Activated naive CD4-positive, alpha-beta T cell treated with Interleukin-2 at 50 U/mL for 16 hours (primary cell): ENCODE measurements at places on chromosomes 16 and 17.

GRCh38 chr16:83937922-83938885, 14.8 kb upstream of the OSGIN1 start:
- DNase-seq: no peak

- no peak for DNase-seq
Measured at GRCh38 chr16:79892278-79892677, 291.7 kb upstream of the MAF start.

GRCh38 chr17:45273551-45273957, 11.7 kb upstream of the SPATA32 start:
- DNase-seq: no peak

DNA sequence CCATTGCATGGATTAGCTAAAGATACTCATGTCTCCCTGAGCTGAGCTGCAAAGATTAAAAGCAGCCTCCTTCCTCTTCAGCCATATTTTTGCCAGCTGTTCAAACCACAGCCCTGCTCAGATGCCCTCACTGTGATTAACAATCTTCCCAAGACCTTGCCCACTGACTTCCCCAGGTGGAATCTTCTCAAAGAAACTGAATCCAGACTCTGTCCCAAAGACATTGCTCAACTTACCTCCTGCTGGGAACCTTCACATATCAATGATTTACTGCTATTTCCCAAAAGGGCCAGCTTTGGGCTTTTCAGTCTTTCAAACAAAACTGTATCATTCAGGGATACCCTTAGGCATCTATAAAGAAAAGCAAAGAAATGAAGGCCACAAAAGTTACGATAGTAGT, 9.2 kb downstream of the C17orf67 start:
- DNase-seq: no peak

GRCh38 chr17:1709971-1710806, at the start of gene TLCD2:
TSS of gene TLCD2 (minus strand) at chr17:1710377. CDS start at chr17:1710242, 135 bp downstream.
- no peak for DNase-seq

- peak; percentile 53 for DNase-seq
Measured at GRCh38 chr16:56262148-56262547, 70.9 kb downstream of the GNAO1 start.

GRCh38 chr17:35189291-35189690, 4.9 kb downstream of the SLC35G3 start:
- no peak for DNase-seq

DNA sequence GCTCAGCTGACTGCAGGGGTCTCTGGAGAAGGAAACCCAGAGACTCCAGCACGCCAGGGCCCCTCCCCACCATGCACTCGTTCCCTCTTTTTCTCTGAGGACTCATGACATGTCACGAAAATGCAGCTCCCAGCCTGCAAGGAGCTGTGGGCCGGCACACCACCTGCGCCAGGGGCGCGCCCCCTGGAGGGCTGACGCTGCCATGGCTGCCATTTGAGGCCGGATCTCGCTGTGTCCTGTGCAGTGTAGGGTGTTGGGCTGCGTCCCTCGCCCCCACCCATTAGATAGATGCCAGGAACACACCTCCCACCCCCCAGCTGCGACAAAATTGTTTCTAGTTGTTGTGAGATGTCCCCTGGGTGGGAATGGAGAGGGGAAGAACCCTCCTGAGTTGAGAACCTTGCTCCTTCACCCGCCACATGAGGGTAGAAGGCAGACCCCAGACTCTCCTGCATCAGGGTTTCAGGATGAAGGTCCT, 8.2 kb downstream of the SYNGR2 start:
- peak; percentile 82 for DNase-seq

- DNase-seq: no peak
Measured at GRCh38 chr16:35795361-35796029, 2336.1 kb downstream of the TP53TG3F start.

- no peak for DNase-seq
Measured at GRCh38 chr17:30557916-30558685, 80.9 kb downstream of the GOSR1 start.

DNA sequence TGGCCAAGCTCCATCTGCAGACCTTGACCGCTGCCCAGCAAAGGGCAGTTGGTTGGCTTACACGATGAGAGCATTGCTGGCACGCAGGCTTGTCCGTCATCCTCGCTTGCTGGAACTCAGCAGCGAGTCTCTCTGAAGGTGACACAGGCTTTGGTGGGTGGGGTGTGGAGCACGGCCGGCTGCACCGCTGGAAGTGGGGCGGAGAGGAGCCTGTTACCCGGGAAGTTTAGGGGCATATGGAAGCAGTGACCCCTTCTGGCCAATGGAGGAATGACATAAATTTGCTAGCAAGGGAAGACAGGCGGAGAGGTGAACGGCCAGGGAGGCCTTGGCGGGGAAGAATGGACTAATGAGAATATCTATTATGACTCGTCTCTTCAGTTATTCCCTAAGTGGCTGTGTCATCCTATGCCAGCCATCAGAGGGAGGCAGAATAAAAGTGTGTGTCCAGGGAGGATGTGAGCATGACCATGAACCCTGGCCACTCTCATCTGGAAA, 65.9 kb upstream of the SDK2 start:
- peak; percentile 58 for DNase-seq

- no peak for DNase-seq
Measured at GRCh38 chr17:74004056-74004455, 199.4 kb upstream of the RPL38 start.

GRCh38 chr17:1029196-1029921, 32.4 kb downstream of the TIMM22 start:
- no peak for DNase-seq

DNA sequence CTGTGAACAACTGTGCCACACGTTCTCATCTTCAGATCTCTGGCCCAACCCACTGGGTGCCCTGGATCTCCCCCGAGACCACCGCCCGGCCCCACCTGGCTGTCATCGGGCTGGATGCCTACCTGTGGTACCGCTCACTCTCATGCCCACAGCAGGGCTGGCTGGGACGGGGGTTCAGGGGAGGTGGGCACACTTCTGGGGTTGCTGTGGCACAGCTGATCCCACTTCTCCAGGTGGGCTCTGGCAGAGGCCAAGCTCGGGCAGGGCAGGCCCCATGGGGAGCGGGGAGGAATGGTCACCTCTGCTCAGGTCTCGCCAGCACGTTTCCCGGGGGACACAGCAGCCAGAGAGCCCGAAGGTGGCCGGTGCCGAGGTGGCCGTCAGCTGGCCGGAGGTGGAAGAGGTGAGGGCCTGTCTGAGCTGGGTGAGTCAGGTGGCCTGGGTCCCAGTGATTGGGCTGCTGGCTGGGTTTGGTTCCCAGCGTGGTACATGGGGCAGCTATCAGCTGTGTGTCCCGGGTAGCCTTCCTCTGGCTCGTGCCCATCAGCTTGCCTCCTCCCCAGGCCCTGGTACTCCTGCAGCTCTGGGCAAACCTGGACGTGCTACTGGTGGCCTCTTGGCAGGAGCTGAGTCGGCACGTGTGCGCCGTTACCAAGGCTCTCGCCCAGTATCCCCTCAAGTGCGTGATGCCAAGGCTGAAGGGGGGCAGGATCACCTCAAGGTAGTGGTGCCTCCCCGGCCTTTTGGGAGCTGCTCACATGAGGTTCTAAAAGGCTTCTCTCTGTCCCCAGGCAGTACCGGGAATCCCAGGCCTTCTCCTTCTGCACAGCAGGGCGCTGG, 2.3 kb upstream of the MRPS34 start:
- no peak for DNase-seq

- no peak for DNase-seq
Measured at GRCh38 chr16:68344252-68344651, 33.4 kb downstream of the PRMT7 start.

DNA sequence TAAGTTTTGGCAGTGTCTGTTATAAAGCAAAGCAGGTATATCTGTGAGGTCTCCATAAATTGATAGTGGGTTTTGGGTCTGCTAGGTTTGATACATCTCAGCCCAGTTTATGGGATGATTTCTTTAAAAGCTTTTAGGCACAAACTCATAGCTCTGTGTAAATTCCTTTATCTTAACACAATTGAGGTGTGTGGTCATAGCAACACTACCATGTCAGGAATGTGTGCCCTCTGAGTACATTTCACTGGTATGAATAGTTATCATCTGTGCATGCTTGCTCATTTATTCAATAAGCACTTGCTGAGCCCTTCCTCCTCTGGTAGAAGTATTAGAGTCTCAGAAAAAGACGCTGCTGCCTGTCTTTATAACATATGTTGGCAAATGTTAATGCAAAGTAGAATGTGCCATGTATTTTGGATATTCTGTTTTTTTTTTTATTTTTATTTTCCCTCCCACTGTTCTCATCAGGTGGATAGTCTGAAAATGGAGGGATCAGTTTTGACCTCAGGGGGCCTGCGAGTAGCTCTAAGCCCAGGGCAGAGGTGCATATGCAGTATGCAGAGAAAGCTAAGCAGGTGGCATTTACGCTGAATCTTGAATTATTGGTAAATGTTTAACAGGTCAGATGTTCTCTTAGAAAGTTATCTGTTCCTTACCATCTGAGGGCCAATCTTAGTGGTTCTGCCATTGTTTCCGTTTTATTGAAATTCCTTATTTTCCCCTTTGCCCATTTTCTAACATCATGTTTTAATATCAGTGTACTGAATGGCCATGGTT, 90.7 kb downstream of the WNT3 start:
- no peak for DNase-seq

- no peak for DNase-seq
Measured at GRCh38 chr16:4010225-4011158, 105.8 kb downstream of the ADCY9 start.

DNA sequence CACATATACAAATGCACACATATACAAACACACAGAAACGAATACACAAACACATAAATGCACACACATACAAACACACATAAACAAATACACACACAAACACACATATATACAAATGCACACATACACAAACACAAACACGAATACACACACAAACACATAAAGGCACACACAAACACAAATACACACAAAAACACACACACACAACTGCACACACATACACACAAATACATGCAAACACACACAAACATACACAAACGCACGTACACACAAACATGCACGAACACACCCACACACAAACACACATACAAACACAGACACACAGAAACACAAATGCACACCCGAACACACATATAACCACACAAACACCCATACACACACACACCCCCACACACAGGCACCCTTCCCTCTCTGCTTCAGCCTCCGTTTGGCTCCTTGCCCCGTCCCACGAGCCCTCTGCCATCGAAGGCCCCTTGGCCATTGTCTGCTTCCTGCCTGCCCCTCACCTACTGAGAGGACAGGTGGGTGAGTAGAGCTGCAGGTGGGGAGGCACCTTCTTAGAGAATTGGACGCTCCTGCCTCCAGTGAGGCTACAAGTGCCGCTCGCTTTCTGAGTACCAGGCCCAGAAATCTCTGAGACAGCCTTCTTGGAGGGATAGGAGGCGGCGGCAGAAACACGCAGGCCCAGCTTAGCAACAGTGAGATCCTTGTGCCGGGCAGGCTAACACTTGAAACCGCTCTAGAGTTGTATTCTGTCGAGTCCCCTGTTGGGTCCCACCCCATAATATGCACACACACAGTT, 331.2 kb downstream of the FOXL1 start:
- no peak for DNase-seq

DNA sequence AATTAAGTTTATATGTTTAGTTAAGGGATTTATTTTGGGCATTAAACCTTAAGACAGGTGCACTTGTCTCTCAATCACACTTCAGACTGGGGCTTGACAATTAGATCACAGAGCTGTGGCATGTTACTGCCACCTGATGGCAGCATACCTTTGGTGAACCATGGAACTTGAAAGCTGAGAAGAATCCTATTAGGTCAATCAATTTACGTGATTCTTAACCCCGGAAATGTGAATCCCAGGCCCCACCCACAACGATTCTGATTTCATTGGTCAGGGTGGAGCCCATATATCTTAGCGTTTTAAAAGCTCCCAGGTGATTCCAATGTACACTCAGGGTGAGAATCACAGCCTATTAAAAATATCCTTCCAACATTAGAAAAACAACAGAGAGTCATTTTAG, 91.0 kb downstream of the GSG1L start:
- peak; percentile 41 for DNase-seq

DNA sequence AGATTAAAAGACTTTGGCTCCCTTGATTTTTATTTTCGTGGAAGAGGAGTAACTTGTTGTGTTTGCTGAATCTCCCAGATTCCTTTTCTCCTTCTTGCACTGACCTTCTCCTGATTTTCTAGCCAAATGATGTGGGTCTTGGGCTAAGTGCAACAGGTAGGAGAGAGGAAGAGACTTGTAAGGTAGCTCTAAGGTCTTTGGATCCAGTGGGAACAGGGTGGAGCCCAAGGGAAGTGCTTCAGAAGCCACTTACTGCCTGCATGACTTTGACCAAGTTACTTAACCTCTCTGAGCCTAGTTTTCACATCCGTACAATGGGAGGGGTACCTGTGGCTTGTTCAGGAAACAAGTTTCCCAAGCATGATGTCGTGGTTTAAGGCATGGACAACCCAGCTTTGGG, 111.3 kb upstream of the IRX3 start:
- DNase-seq: no peak

- DNase-seq: no peak
Measured at GRCh38 chr16:28161626-28162025, 50.1 kb downstream of the XPO6 start.

DNA sequence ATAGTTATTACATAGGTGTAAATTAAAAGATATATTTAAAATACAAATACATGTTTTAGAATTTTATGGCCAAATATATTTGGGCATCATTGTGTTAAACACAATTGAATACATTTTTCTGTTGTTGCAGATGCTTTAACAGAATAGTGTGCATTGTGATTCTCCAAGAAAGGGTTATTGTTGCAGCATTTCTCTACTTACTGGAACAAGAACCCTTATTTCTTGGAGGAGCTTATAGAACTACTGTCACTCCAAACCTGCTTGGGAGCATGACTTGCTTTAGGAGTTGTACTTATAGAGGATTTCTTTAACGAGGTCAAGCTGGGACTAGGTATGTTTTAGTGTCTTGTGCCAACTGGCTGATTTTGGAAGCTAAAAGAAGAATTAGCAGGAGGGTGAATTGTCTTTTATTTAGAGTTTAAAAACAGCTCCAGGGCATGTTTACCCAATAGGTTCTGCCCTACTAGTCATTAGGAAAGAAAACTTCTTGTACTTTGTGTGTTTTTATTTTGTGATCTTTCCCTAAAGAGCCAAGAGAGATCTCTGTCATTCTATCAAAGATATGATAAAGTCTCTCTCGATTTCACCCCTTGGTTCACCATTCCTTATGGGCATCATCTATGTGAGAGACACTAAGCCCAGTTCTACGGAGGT, 279.8 kb upstream of the SALL1 start:
- DNase-seq: no peak

- no peak for DNase-seq
Measured at GRCh38 chr17:48522031-48522653, 8.7 kb downstream of the HOXB1 start.
